ENCODE measurements at places on chromosomes 11 and 22. TPM values are rescaled to one million over a fixed set of nuclear protein-coding genes. Genes with fewer than 3 reads are reported as not detected.

The UBQLN3 gene
- total RNA-seq: not detected

The MMP10 gene
- 0.95 TPM for total RNA-seq

The INCENP gene
- total RNA-seq: 57.7 TPM

The MRGPRX3 gene
- total RNA-seq: not detected

The RIMBP3C gene
- 0.26 TPM for total RNA-seq

The PKDREJ gene
- total RNA-seq: not detected

The GAL3ST3 gene
- not detected for total RNA-seq

The TPCN2 gene
- total RNA-seq: 11.7 TPM

The SUN2 gene
- total RNA-seq: 26.7 TPM

The OR5AS1 gene
- total RNA-seq: not detected

The C11orf16 gene
- total RNA-seq: not detected

The KRTAP5-1 gene
- total RNA-seq: not detected

The CLMP gene
- 35.9 TPM for total RNA-seq

The STX5 gene
- total RNA-seq: 28.7 TPM

The NPTXR gene
- 12.2 TPM for total RNA-seq

The ACTN3 gene
- 0.01 TPM for total RNA-seq

The FADS2 gene
- total RNA-seq: 285 TPM

The TRIM51 gene
- not detected for total RNA-seq

The GAL3ST1 gene
- total RNA-seq: 6.6 TPM

The GAS2L1 gene
- 29.0 TPM for total RNA-seq

The GRM5 gene
- total RNA-seq: not detected

The MYRF gene
- total RNA-seq: 21.2 TPM

The BLID gene
- total RNA-seq: not detected

The KCNQ1OT1 gene
- 0.07 TPM for total RNA-seq

The C11orf97 gene
- not detected for total RNA-seq

The OR51G1 gene
- not detected for total RNA-seq

The OR52N4 gene
- not detected for total RNA-seq

The EMID1 gene
- 0.38 TPM for total RNA-seq

The TPH1 gene
- 0.10 TPM for total RNA-seq

The OR8D4 gene
- total RNA-seq: not detected

The MMP12 gene
- 0.02 TPM for total RNA-seq

The GCAT gene
- 3.0 TPM for total RNA-seq

The APOA1 gene
- 0.23 TPM for total RNA-seq

The SHANK2 gene
- total RNA-seq: 10.5 TPM

The VSIG10L2 gene
- total RNA-seq: not detected

The KDM2A gene
- total RNA-seq: 50.2 TPM

The HTR3A gene
- not detected for total RNA-seq

The EFCAB6 gene
- 0.35 TPM for total RNA-seq

The MS4A3 gene
- not detected for total RNA-seq

The OR6A2 gene
- not detected for total RNA-seq
